ENCODE measurements at places on chromosomes 7 and 10.
A peak's percentile ranks its signal among the peaks of the same experiment; 100 is the strongest.

DNA sequence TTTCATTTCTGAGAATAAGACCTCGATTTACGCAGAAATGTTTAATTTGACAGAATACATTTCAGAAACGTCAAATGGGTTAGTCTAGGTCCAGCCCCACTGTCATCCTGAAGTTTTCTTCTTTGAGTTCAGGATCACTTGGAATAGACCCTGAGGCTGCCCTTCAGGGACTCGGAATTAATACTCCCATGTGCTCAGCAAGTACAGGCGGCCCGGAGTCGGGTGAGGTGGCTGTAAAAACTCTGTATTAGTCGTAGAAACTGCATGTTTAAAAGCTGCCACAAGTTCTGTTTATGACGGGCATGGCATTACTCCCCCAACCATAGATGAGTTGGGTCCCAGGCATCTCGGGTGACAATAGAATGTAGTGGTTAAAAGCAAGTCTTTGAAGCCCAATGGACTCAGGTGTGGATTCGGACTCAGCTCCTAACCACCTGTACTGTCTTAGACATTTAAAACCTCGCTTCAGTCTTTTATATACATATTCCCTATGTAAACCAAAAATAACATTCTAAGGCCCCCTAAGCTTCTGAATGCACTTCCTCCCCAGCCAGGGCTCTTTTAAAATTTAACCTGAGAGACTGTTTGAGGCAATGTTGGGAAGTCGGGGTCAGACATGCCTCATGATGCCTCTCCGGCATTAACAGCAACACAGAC lies 216.3 kb downstream of the ADARB2 start:
- DNase-seq, result no peak

DNA sequence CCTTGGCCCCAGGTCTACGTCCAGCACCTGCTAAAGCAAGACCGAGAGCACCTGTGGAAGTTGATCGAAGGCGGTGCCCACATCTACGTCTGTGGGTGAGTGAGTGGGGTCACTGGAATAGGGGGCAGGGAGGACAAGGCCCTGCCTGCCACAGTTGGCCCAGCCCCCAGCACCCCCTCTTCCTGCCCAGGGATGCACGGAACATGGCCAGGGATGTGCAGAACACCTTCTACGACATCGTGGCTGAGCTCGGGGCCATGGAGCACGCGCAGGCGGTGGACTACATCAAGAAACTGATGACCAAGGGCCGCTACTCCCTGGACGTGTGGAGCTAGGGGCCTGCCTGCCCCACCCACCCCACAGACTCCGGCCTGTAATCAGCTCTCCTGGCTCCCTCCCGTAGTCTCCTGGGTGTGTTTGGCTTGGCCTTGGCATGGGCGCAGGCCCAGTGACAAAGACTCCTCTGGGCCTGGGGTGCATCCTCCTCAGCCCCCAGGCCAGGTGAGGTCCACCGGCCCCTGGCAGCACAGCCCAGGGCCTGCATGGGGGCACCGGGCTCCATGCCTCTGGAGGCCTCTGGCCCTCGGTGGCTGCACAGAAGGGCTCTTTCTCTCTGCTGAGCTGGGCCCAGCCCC lies 8.1 kb downstream of the TMEM120A start:
- no peak for DNase-seq

- DNase-seq, result no peak
Observed at GRCh38 chr7:100680576-100681271, 7.2 kb downstream of the GNB2 start.

GRCh38 chr10:29431711-29432110 lies 142.8 kb downstream of the LYZL1 start:
- no peak for DNase-seq

GRCh38 chr7:119935418-119936025 lies 337.5 kb upstream of the KCND2 start:
- DNase-seq, result peak; percentile 11

DNA sequence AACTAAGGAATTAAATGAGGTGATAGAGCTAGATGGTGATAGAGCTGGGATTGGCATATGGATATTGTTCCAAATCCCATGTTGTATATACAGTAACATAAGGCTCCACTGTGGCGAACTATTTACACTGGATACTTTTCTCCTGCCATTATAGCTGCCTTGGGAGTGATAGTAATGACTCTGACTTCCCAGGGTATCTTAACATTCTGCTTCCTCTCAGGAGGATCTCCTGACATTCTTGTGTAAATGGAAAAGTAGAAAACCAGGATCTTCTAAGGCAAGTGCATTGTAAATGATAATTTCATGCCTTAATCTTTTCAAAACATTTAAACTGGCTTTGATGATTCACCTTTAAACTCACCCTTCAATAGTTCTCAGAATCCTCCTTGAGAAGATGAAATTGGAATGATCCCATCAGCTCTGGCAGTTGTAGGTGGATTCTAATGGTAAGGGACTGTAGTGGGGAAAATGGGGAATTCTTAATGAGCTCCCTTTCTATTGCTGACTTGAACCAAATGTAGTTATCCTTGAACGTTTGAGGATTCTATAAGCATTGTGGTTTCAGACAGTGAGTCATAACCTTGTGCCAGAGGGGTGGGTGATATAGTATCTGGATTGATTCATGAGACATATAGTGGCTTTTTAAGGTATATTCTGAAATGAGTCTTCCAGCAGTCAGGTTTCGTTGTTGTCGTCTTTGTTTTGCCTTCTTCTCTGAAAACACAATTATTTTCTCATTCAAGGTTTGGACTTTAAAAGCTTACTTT lies 450.0 kb downstream of the SUGCT start:
- DNase-seq, result no peak

- DNase-seq, result no peak
Observed at GRCh38 chr7:108836256-108836655, 266.6 kb downstream of the DNAJB9 start.

- DNase-seq, result peak; percentile 9
Observed at GRCh38 chr10:71211775-71212317, 524 bp upstream of the UNC5B start.

Data from GM10248 (cell line).